ENCODE measurements at places on chromosomes 12 and 14. TPM values are rescaled to one million over a fixed set of nuclear protein-coding genes. Genes with fewer than 3 reads are reported as not detected.

DNA sequence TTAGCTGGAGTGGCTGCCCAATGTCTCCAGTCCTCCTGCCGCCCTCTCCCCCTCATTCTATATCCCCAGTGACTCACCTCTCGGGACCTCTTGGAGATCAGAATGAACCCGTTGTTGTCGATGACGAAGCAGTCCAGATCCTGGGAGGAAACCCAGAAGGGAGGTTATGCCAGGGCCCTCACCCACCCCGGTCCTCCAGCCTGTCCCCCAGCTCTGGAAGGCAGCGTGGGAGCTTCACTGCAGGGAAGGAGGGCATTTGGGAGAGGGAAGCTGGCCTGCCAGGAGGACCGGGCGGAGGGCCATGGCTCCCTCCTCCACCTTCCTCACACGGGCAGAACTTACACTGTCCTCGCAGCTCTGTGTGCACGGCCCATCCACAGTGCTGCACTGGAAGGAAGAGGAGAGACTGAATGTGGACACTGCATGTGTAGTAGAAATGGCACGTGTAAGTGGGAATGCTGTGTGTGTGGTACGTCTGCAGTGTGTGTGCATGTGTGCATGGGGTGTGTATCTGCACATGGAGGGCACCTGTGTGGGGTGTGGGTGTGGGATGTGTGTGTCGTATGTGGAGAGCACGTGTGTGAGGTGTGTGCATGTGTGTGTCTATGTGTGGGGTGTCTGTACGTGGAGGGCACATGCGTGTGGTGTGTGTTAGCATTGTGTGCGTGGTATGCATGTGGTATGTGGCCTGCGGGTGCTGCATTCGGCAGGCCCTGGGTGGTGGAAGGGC is 10.0 kb upstream of the LRTM2 start:
- H3K27me3 ChIP-seq: no peaks in the 10 kb centered on the region
- DNase-seq: no peak
- no peak overlapping the region for H3K4me3 ChIP-seq
- no peak overlapping the region for H3K27ac ChIP-seq
- H3K4me1 ChIP-seq: no peaks in the 10 kb centered on the region
- H3K36me3 ChIP-seq: no peaks in the 10 kb centered on the region

DNA sequence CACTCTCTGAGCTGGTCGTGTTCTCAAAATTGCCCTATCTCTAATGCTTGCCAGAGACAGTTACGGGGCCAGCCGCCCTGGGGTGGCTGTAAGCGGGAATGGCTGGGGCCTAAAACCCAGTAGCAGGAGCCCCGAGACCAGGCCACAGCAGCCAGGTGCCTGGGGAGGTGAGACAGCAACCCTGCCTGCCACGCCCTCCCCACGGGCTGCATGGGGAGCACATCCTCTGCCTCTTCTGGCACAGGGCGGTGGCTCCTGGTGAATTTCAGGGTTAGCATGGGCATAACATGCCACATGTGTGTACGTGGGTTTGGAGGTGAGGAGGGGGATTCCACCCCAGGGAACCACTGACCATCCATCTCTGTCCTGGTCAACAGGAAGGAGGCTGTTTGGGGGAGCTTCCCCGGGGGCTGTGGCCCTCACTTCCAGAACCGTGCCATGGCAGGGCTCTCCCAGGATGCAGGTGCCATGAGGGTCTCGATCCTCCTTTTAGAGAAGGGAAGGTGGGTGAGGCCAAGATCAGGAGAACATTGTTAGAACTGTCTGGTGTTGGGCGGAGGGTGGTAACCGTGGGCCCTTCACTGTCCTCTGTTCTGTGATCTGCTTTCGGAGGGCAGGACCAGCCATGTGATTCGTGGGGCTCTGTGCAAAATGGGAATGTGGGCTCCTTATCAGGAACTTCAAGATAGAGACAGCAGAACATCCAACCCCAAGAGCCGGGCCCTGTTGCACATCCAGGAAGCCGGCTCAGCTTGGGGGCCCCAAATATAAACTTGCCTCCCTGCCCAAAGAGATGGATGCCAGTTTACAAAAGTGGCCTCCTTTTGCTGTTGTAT is 312.2 kb upstream of the DIO3 start:
- peak; percentile 39 for DNase-seq
- H3K4me1 ChIP-seq: no peaks in the 10 kb centered on the region
- no peaks in the 10 kb centered on the region for H3K27me3 ChIP-seq

- DNase-seq: no peak
- no peaks in the 10 kb centered on the region for H3K27me3 ChIP-seq
- peaks cover 16% of the 10 kb centered on the region for H3K4me1 ChIP-seq
- H3K4me3 ChIP-seq: peak overlapping the region; percentile 63
- no peak overlapping the region for H3K27ac ChIP-seq
Observed at GRCh38 chr12:74539765-74540526, 2.3 kb downstream of the ATXN7L3B start.

- H3K36me3 ChIP-seq: no peaks in the 10 kb centered on the region
- no peaks in the 10 kb centered on the region for H3K4me1 ChIP-seq
- H3K27me3 ChIP-seq: no peaks in the 10 kb centered on the region
- no peak overlapping the region for H3K27ac ChIP-seq
- no peak for DNase-seq
Observed at GRCh38 chr14:68254669-68255527, 435.3 kb downstream of the RAD51B start.

- peak; percentile 39 for DNase-seq
- H3K27me3 ChIP-seq: no peaks in the 10 kb centered on the region
- H3K4me1 ChIP-seq: no peaks in the 10 kb centered on the region
- H3K4me3 ChIP-seq: no peak overlapping the region
- H3K27ac ChIP-seq: no peak overlapping the region
Observed at GRCh38 chr12:126784328-126784921, 1482.5 kb upstream of the TMEM132C start.

GRCh38 chr12:103599274-103599673 is 12.2 kb downstream of the STAB2 start:
- H3K4me1 ChIP-seq: no peaks in the 10 kb centered on the region
- no peaks in the 10 kb centered on the region for H3K36me3 ChIP-seq
- H3K27ac ChIP-seq: no peak overlapping the region
- no peak overlapping the region for H3K4me3 ChIP-seq

- H3K27me3 ChIP-seq: no peaks in the 10 kb centered on the region
- H3K4me1 ChIP-seq: peaks cover 36% of the 10 kb centered on the region
- no peaks in the 10 kb centered on the region for H3K36me3 ChIP-seq
- H3K4me3 ChIP-seq: no peak overlapping the region
- DNase-seq: no peak
- peak overlapping the region; percentile 78 for H3K27ac ChIP-seq
Observed at GRCh38 chr14:91890291-91890749, 23.0 kb upstream of the TC2N start.

DNA sequence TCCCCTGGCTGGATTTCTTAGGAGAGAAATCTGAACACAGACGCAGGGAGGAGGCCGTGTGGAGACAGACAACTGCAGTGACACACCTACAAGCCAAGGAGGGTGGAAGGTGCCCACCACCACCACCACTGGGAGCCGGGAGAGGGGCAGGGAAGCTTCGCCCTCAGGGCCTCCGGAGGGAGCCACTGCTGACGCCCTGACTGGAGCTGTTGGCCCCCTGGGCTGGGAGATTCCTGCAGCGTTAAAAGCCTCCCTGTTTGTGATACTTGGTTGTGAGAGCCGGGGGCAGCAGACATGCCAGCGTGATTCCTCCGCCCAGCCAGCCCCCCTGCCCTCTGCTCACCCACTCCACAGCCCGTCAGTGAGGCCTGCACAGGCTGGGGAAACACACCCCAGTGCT is 72.0 kb downstream of the CHGA start:
- H3K27ac ChIP-seq: no peak overlapping the region
- no peak for DNase-seq
- peaks cover 11% of the 10 kb centered on the region for H3K4me1 ChIP-seq
- H3K36me3 ChIP-seq: no peaks in the 10 kb centered on the region
- H3K27me3 ChIP-seq: no peaks in the 10 kb centered on the region
- H3K4me3 ChIP-seq: no peak overlapping the region

- DNase-seq: no peak
- H3K4me1 ChIP-seq: no peaks in the 10 kb centered on the region
- no peak overlapping the region for H3K27ac ChIP-seq
- no peaks in the 10 kb centered on the region for H3K36me3 ChIP-seq
Observed at GRCh38 chr14:100488057-100488456, 99.2 kb downstream of the BEGAIN start.

DNA sequence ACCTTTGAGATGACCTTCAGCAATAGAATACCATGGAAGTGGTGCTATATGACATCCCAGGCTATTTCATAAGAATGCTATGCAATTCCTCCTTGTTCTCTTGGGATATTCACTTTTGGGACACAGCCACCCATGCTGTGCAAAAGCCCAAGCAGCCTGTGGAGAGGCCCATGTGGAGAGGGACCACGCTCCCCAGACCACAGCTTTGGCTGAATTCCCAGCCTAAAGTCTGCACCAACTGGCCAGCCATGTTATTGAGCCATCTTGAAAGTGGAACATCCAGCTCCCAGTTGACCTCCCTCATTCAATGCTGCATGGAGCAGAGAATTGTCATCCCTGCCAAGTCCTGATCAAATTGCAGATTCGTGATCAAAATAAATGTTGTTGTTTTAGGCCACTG is 275.1 kb downstream of the SUDS3 start:
- H3K27me3 ChIP-seq: no peaks in the 10 kb centered on the region
- H3K4me3 ChIP-seq: no peak overlapping the region
- no peaks in the 10 kb centered on the region for H3K36me3 ChIP-seq

DNA sequence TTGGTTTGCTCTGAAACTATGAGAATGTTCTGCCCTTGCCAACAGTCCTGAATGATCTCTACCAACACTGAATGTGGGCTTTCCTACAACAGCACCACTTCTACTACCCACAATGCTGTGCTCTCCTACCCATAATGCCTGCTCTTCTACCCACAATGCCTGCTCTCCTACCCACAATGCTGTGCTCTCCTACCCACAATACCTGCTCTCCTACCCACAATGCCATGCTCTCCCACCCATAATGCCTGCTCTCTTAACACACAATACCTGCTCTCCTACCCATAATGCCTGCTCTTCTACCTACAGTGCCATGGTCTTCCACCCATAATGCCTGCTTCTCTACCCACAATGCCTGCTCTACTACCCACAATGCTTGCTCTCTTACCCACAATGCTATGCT is 92.3 kb downstream of the KCNK13 start:
- no peaks in the 10 kb centered on the region for H3K4me1 ChIP-seq
- H3K27ac ChIP-seq: no peak overlapping the region
- no peaks in the 10 kb centered on the region for H3K27me3 ChIP-seq
- no peak for DNase-seq
- H3K36me3 ChIP-seq: no peaks in the 10 kb centered on the region

GRCh38 chr12:89140602-89141238 is 211.6 kb downstream of the DUSP6 start:
- no peak for DNase-seq
- H3K27me3 ChIP-seq: no peaks in the 10 kb centered on the region
- no peak overlapping the region for H3K4me3 ChIP-seq
- no peaks in the 10 kb centered on the region for H3K4me1 ChIP-seq
- no peak overlapping the region for H3K27ac ChIP-seq

DNA sequence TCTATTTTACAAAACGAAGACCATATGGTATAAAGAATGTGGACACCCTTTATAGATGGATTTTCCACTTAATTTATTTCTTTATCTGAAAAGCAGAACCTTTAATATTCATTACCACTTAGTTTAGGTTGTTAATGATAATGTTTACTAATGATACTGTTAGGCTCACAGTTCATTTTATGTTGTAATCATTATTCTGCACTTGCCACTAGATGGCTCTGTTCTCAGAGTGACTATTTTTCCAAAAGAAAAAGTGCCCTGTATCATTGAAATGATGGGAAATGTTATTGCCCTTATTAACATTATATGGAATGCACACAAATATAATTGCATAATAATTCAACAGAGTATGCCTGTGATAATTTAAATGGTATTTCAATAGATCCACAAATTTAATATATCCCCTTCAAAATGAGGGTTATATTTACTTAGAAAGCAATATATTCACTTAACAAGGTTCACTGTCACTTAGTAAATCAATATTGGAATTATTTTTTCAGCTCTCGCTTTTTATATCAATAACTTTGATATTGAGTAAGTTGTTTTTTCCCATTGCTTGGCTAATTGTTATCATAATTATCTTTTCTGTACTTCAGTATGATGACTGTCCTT is 95.7 kb downstream of the PDE3A start:
- DNase-seq: no peak
- H3K4me3 ChIP-seq: no peak overlapping the region
- no peak overlapping the region for H3K27ac ChIP-seq
- no peaks in the 10 kb centered on the region for H3K27me3 ChIP-seq
- no peaks in the 10 kb centered on the region for H3K36me3 ChIP-seq

- no peak overlapping the region for H3K27ac ChIP-seq
- peaks cover 1% of the 10 kb centered on the region for H3K4me1 ChIP-seq
- no peaks in the 10 kb centered on the region for H3K27me3 ChIP-seq
- H3K36me3 ChIP-seq: no peaks in the 10 kb centered on the region
Observed at GRCh38 chr12:67645601-67646000, 2.9 kb upstream of the DYRK2 start.

- no peaks in the 10 kb centered on the region for H3K27me3 ChIP-seq
- no peaks in the 10 kb centered on the region for H3K36me3 ChIP-seq
- peak overlapping the region; percentile 74 for H3K27ac ChIP-seq
- peak; percentile 77 for DNase-seq
- peaks cover 8% of the 10 kb centered on the region for H3K4me1 ChIP-seq
Observed at GRCh38 chr12:1935700-1936378, 17.4 kb upstream of the CACNA2D4 start.

- H3K4me3 ChIP-seq: no peak overlapping the region
- no peak for DNase-seq
- no peaks in the 10 kb centered on the region for H3K27me3 ChIP-seq
- H3K36me3 ChIP-seq: no peaks in the 10 kb centered on the region
Observed at GRCh38 chr14:100278702-100279101, 27.5 kb downstream of the SLC25A29 start.

DNA sequence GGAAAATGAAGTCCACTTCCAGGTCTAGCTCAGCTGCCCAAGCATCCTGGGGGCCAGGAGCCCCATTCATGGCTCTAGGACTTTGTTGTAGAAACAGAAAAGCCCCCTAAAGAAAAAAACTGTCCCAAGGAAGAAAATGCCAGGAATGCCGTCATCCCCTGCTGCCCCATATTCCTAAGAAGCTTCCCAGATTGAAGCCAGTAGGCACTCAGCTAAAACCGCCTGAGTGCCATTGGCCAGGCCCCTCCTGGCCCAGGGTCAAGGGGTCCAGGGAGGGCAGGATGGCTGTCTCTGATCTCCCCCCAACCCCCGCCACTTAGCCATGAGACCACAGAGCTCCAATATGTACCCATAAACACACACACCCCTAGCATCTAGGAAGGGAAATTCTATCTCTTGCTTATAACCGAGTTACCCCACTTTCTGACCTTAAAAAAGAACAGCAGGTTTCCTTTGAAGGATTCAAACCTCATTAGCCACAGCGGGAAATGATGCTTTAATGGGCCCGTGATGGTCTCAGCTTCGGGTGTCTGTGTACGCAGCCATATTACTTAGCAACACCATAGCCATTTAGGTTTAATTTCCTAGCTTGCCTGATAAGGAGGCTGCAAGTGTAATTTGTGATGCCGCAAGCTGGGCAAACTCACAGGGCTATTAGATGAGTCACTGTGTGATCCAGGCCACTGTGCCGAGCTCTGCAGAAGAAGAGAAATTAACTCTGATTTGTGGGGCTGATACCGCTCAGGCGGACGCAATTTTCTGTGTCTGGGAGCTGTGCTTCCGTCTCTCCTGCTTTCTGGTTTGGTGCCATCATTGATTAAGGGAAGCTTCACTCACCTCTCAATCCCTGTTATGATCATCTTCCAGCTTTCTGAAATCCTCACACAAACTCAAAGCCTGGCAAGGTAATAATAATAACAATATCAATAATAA is 84.2 kb downstream of the GCH1 start:
- no peaks in the 10 kb centered on the region for H3K27me3 ChIP-seq
- no peaks in the 10 kb centered on the region for H3K36me3 ChIP-seq
- no peaks in the 10 kb centered on the region for H3K4me1 ChIP-seq
- no peak for DNase-seq
- H3K4me3 ChIP-seq: no peak overlapping the region
- H3K27ac ChIP-seq: no peak overlapping the region

HSPB8 gene
- 7.6 TPM for total RNA-seq

CNTN1 gene
- 2.7 TPM for total RNA-seq

AEBP2 gene
- total RNA-seq: 12.4 TPM

NKX2-8 gene
- not detected for total RNA-seq

GDF11 gene
- 1.5 TPM for total RNA-seq
